ENCODE measurements at places on chromosomes 7 and 10. TPM values are rescaled to one million over a fixed set of nuclear protein-coding genes. Genes with fewer than 3 reads are reported as not detected.

Gene TMEM229A
- total RNA-seq = 2.1 TPM

- H3K27me3 ChIP-seq = no peaks in the 10 kb centered on the region
- H3K36me3 ChIP-seq = no peaks in the 10 kb centered on the region
- DNase-seq = no peak
- H3K4me1 ChIP-seq = peaks cover 3% of the 10 kb centered on the region
Measured at GRCh38 chr7:79612022-79612421, 158.6 kb upstream of the MAGI2 start.

GRCh38 chr10:88270061-88270808, 312.9 kb downstream of the RNLS start:
- H3K4me1 ChIP-seq = peaks cover 5% of the 10 kb centered on the region
- H3K4me3 ChIP-seq = no peak overlapping the region
- DNase-seq = no peak
- H3K27ac ChIP-seq = no peak overlapping the region
- H3K36me3 ChIP-seq = no peaks in the 10 kb centered on the region
- H3K27me3 ChIP-seq = no peaks in the 10 kb centered on the region

GRCh38 chr10:46052057-46052790, 6.2 kb upstream of the MSMB start:
- H3K4me3 ChIP-seq = peak overlapping the region; percentile 64
- H3K27ac ChIP-seq = peak overlapping the region; percentile 68
- H3K4me1 ChIP-seq = peaks cover 32% of the 10 kb centered on the region
- peak; percentile 77 for DNase-seq
- no peaks in the 10 kb centered on the region for H3K27me3 ChIP-seq

DNA sequence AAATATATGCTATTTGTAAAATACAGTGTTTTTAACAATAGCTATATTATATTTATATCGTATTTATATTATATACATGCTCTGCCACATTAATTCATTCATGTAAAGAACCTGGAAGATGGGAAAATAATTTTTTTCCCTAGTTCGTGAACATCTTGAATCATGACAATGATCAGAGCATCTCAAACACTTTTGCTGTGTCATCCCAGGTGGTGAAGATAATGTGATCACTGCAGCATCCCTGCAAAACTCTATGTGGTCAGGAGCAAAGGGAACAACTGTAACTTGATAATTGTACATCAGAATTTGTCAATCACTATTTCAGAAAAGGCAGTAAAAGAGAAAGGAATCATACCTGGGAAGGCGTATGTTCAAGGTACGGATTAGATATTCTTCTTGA, 39.3 kb downstream of the RAPGEF5 start:
- DNase-seq = no peak
- H3K27me3 ChIP-seq = no peaks in the 10 kb centered on the region
- H3K4me3 ChIP-seq = no peak overlapping the region
- no peak overlapping the region for H3K27ac ChIP-seq
- H3K36me3 ChIP-seq = peaks cover 9% of the 10 kb centered on the region

DNA sequence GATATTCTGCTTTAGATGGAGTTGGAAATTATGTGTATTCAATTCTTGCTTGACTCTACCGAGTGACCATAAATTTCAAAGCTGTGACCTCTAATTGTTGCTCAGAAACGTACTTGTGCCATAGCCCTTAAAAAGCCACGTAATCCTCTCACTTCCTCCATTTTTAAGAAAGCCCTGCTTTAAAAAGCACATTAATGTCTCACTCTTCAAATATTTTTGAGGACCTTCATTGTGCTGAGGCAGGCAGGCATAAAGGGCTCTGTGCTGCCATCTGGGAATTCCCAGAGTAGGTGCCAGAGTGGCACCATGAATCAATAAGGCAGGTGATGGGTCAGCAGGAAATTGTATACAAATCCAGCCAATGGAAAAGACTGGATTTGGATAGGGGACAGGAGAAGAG, 97.7 kb upstream of the FAM204A start:
- DNase-seq = no peak
- no peaks in the 10 kb centered on the region for H3K36me3 ChIP-seq
- H3K27ac ChIP-seq = no peak overlapping the region
- H3K27me3 ChIP-seq = no peaks in the 10 kb centered on the region

GRCh38 chr7:113099284-113099919, 12.8 kb upstream of the GPR85 start:
- no peaks in the 10 kb centered on the region for H3K36me3 ChIP-seq
- H3K27me3 ChIP-seq = peaks cover 22% of the 10 kb centered on the region
- no peak overlapping the region for H3K27ac ChIP-seq
- DNase-seq = no peak
- no peaks in the 10 kb centered on the region for H3K4me1 ChIP-seq
- H3K4me3 ChIP-seq = no peak overlapping the region

Gene HBP1
- 40.0 TPM for total RNA-seq

Gene C1QL3
- 0.20 TPM for total RNA-seq

DNA sequence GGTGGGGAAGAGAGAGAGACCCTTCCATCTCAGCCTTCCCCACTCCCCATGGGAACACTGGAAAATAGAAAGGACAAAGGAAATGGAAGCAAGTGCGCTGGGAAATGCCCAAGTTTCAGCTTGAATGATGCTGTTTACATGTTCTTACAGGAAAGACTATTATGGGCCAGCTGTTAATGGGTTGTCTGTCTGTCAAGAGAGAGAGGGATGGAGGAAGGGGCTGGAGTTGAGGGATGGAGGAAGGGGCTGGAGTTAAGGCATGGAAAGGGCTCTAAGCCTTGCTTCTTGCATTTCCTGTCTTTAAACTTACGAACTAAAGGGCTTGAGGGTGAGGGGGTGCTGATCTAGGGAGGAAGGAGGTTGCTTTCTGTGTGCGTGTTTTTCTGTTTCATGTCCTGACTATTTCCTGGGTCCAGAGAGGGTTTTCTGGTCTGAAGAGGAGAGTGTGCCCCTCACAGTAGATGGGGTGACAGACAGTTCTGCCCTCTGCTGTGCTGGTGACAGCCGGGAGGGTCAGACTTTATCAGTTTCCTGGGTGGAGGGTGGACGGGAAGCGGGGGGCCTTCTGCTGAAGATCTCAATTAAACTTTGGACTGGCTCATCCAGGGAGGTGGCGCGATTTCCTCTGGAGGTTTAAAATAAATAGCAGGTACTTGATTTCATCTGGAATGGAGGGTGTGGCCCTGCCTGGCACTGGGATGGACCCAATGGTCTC, 30.5 kb downstream of the GRK5 start:
- DNase-seq = peak; percentile 52
- H3K4me3 ChIP-seq = no peak overlapping the region
- peaks cover 2% of the 10 kb centered on the region for H3K4me1 ChIP-seq
- no peaks in the 10 kb centered on the region for H3K27me3 ChIP-seq

Gene CRHR2
- total RNA-seq = not detected

Gene AKR1C2
- total RNA-seq = 0.33 TPM

- no peak for DNase-seq
- no peaks in the 10 kb centered on the region for H3K4me1 ChIP-seq
- no peak overlapping the region for H3K27ac ChIP-seq
Measured at GRCh38 chr10:87722716-87723115, 63.0 kb downstream of the PAPSS2 start.

GRCh38 chr10:78302989-78303854, 269.6 kb downstream of the RPS24 start:
- H3K4me1 ChIP-seq = no peaks in the 10 kb centered on the region
- peak overlapping the region; percentile 93 for H3K27ac ChIP-seq
- DNase-seq = peak; percentile 99
- no peaks in the 10 kb centered on the region for H3K36me3 ChIP-seq

GRCh38 chr10:31318382-31318853, 598 bp upstream of the ZEB1 start:
- H3K4me3 ChIP-seq = peak overlapping the region; percentile 82
- H3K36me3 ChIP-seq = no peaks in the 10 kb centered on the region
- no peak for DNase-seq
- no peak overlapping the region for H3K27ac ChIP-seq
- peaks cover 31% of the 10 kb centered on the region for H3K27me3 ChIP-seq

DNA sequence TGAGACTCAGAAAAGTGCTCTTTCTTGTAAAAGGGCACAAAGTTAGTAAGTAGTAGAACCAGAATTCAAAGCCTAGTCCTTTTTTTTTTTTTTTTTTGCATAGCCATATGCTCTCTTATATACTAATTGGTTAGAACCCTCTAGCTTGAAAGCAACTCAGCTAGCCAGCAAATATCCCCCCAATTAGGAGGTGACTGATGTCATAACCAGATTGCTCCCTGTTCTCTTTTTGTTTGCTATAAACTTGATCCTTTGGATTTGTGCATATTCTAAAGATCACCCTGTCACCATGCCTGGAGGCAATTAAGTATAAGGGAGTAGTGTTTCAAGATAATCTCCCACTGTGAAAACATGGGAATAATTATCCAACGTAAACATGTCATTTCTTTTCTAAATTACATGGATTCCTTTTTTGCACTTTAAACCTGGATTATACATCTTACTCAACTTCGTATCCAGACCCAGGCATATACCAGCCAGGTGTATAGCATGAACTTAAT, 963.4 kb downstream of the CNTNAP2 start:
- H3K27me3 ChIP-seq = no peaks in the 10 kb centered on the region
- no peak for DNase-seq
- no peak overlapping the region for H3K4me3 ChIP-seq
- H3K27ac ChIP-seq = no peak overlapping the region
- H3K36me3 ChIP-seq = no peaks in the 10 kb centered on the region

Gene SFRP4
- total RNA-seq = not detected

- H3K27ac ChIP-seq = no peak overlapping the region
- H3K4me1 ChIP-seq = no peaks in the 10 kb centered on the region
- no peaks in the 10 kb centered on the region for H3K36me3 ChIP-seq
- H3K27me3 ChIP-seq = no peaks in the 10 kb centered on the region
- no peak for DNase-seq
Measured at GRCh38 chr7:14687777-14688176, 214.8 kb downstream of the DGKB start.

DNA sequence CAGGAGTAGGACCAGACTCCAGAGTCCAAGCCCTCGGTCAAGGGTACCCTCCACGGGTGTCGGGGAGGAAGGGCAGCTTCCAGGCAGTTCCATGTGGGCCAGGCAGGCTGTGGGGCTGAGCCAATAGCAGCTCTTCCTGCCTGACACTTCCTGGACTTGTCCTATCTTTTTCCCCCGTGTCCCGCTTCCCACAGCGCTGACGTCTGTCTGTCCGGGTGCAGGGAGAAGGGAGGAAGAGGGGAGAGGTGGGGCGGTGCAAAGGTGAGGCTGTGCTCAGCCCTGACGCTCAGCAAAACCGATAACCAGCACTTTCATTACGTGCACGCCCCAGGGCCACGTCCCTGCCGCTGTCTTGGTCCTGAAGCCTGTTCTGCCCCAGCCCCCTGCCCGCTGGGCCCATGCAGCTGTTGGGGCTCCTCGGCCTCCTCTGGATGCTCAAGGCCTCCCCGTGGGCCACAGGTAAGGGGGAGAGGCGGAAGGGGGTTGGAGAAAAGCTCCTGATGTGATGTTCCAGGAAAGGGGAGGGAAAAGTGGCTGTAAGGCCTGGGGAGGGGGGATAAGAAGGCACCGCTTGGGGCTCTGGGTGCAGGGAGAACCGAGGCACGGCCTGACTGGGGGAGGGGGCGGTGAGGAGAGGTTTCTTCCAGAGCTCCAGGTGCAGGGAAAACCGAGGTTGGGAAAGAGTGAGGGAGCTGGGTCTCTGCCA, at the start of gene MUC3A:
TSS of gene MUC3A (plus strand) at position 308 of the 706 bp plus-strand sequence. CDS start at position 399, 91 bp downstream.
- DNase-seq = peak; percentile 74
- no peak within 1 kb of the TSS for H3K27ac ChIP-seq
- no peaks in the 10 kb centered on the region for H3K4me1 ChIP-seq
- H3K27me3 ChIP-seq = no peaks in the 10 kb centered on the region

- no peak for DNase-seq
- no peaks in the 10 kb centered on the region for H3K36me3 ChIP-seq
- H3K4me3 ChIP-seq = no peak overlapping the region
- no peaks in the 10 kb centered on the region for H3K4me1 ChIP-seq
Measured at GRCh38 chr7:42456267-42456666, 219.3 kb upstream of the GLI3 start.

GRCh38 chr7:29285444-29285793, 90.8 kb downstream of the CHN2 start:
- peaks cover 13% of the 10 kb centered on the region for H3K4me1 ChIP-seq
- no peak overlapping the region for H3K4me3 ChIP-seq
- DNase-seq = no peak

DNA sequence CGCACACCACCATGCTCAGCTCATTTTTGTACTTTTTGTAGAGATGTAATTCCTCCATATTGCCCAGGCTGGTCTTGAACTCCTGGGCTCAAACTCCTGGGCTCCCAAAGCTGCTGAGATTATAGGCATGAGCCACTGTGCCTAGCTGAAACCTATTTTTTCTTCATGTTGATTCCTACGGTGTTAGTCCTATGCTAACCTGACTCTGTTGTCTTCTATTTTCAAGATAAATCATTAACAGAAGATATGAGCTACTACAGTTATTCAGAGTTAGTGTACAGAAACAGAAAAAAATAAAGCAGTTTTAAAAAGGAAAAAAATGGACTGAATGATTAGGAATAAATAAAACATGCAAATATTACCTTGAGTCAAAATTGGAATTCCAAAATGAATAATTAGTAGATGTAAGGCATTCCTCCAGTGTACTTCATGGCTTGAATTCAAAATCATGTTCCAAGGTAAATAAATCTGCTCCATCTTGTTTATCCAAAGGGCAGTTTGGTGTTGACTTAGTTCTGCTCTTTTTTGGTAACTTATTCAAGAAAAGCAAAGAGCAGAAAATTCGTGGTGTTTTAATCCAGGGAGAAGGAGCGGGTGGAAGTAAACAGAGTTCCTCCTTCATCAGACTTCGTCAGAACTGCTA, 185.8 kb downstream of the CACNB2 start:
- H3K36me3 ChIP-seq = no peaks in the 10 kb centered on the region
- H3K4me1 ChIP-seq = no peaks in the 10 kb centered on the region
- no peaks in the 10 kb centered on the region for H3K27me3 ChIP-seq
- no peak for DNase-seq

Gene RET
- 3.5 TPM for total RNA-seq

DNA sequence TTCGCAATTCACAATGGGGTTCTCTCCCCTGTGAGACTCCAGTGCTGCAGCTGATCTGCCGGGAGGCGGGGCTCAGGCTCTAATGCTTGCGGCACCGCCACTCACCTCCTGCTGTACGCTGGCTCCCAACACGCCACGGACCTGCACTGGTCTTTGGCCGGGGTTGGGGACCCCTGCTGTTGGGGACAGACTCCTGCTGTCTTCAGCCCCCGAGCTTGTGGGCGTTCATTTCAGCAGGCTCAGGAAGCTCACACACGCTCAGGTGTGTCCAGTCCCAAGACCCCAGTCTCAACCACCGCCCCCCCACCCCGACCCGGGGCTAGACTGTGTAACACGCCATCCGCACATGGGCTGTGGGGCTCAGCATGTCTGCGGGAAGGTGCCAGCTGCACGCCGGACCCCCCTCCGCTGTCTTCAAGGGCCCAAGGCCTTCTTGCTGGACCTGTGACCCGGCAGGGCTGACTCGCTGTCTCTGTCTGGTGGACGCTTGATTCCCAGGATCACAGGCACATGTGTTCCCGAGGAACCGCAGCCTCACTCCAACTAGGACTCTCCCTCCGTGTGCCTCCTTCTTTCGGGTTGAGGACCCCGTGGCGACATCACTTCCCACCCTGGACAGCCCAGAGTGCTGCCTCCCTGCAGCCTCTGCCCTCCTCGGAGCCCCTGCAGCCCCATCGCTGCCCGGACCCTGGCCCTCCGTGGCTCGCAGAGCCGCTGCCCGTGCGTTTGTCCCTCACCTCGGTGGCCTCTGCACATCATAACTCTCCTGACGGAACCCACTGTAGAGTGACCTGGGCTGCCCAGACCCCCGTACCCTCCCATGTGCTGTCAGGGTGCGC, 106.4 kb downstream of the DNAJB6 start:
- no peaks in the 10 kb centered on the region for H3K36me3 ChIP-seq
- H3K4me3 ChIP-seq = no peak overlapping the region
- H3K4me1 ChIP-seq = no peaks in the 10 kb centered on the region
- H3K27me3 ChIP-seq = no peaks in the 10 kb centered on the region

All from endodermal cell (in vitro differentiated cells).